ENCODE measurements at places on chromosomes 13 and 19.

- no peak for DNase-seq
Measured at GRCh38 chr13:32911506-32911905, 104.7 kb upstream of the KL start.

DNA sequence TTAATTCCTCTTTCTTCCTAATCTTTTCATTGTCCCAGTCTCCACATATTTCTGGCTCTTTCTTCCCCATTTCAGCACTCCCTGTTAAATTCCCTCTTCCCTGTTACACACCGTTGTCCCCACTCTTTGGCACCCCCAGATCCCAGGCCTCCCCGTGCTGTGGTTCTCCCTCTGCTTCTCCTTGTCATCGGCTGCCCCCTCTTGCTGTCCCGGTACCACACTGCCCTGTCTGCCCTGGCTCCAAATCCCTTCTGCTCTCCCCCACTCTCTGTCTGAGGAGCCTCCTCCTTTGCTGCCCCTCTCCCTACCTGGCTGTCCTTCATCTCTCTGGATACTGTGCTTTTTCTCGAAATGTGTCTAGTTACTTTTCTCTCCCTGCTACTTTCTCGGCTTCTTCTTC lies 983 bp downstream of the ZNF415 start:
- no peak for DNase-seq

- peak; percentile 56 for DNase-seq
Measured at GRCh38 chr13:100644371-100644770, 30.2 kb downstream of the TMTC4 start.

DNA sequence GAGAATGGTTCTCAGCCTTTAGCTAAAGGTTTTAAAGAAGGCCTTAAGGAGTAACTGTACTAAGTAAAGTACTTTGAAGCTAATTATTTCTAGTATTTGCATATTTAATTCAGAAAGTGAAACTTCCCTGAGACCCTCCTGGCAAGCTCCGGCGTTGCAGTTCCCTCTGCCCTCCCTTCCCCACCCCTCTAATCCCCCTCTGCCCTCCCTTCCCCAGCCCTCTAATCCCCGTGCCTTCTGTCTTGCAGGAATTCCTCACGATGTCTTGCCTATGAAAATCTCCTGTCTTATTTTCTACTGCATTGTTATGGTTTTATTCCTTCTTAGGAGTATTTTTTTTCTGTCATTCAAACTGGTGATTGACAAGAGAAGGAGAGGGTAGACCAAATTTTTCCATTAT lies 236.9 kb downstream of the COL4A1 start:
- no peak for DNase-seq

- no peak for DNase-seq
Measured at GRCh38 chr19:33622505-33622808, 704 bp downstream of the CHST8 start.

- DNase-seq, result no peak
Measured at GRCh38 chr19:50876456-50876855, 3.2 kb downstream of the KLK2 start.

DNA sequence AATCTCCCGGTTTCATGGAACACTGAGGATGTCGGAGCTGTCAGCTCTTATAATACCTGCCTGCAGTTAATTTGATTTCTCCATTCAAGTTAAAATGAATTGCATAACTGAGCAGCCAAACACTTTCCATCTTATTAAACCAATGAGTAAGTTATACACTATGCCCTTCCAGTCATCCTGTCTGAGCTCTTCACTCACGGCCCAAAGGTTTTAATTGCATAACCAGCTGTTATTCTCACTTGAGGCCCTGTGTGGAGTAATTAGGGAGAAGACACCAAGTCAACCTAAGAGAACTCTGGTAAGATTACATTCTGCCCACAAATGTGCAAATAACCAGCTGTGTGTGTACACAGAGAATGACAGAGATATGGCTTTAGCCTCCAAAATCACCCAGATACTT lies 303.5 kb downstream of the TBC1D4 start:
- no peak for DNase-seq

- no peak for DNase-seq
Measured at GRCh38 chr13:48412881-48413351, at the start of gene LPAR6. TSS of gene LPAR6 (minus strand) at chr13:48413113. CDS start at chr13:48412423, 690 bp downstream.

DNA sequence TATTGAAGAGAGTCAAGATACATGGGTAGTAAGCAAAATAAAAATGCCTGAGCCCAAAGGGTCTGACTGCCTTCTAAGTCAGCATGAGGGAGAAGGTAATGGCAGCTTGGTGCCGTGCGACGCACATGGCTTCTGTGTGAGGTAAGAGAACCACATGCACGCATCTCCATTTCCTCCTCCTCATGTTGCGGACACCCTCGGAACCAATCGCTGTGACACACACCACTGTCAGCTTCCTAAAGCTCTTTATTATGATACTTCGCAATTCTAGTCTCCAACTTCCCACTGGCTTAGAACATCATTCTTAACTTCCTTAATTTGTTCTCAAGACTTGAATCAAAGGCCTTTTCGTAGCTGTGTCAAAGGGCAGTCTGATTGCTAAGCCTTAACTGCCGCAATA lies 170.1 kb downstream of the OXGR1 start:
- no peak for DNase-seq

DNA sequence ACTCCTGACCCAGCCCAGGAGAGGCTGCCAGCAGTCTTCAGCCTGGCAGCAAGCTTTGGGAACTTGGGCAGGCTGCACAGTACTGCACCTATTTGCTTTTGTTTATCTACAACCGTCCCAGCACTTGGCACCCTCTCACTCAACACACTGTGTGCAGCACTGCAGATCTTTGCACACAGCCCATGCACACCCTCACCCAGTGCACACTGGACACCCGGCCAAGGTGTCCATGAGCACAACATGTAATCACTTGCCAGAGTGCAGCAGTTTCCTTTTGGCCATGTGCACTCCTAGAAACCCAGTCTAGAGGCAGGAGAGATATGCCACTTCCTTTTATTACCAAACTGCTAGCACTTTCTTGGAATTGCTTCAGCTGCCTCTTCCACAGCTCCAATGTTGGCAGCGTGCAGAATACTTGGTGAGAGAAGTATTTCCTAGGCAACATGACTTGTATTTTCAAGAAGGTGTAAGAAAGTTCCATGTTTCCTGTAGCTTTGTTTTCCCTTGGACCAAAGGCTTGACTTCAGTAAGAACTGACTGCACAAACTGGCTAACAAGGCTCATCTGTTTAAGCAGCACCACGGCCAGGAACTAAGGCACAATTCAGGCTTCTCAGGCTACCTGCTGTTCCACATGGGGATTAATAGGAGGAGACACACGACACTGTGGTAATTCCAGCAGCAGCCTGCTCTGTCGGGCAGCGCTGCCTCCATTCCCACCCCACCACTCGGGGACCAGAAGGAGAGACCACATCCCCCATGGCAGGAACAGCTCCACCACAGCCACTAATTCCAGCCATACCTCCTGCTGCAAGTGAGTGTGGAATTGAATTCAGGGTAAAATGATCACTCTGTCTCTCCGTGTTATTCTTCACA lies 15.3 kb downstream of the ATP7B start:
- DNase-seq, result no peak

DNA sequence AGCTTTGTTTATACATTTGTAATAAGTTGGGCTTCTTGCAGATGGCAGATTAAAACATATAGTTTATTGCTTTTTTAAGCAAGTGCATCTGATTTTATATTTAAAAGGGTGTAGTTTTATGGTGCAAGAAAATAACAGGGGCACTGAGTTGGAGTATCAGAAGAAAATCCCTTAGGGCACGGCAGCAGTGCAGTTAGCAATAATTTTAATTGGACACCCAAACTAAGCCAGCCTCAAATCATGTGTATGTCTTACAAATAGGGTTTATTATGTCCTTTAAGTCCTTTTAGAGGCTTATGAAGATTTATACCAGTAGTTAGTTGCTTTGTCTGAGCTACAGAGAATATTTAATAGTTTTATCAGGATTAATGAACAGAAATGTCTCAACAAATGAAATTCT lies 57.5 kb downstream of the GPC6 start:
- DNase-seq, result no peak

- no peak for DNase-seq
Measured at GRCh38 chr13:46315491-46316075, 71.5 kb downstream of the RUBCNL start.

DNA sequence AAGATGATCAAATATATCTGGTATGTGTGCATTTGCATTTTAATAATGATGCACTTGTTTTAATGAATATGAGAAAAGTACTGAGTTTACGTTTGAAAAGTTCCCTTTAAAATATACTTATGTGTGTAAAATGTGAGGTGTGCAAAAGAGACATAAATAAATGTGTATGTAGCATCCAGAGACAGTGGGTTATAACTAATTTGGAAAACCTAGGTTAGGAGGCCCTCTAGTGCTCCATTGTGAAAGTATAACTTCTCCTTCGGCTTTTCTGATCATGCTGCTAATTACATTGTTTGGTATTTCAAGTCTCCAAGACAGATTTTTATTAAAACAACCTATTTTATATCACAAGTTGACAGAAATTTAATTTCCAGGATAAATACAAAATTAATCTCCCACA lies 30.1 kb downstream of the SCEL start:
- no peak for DNase-seq

DNA sequence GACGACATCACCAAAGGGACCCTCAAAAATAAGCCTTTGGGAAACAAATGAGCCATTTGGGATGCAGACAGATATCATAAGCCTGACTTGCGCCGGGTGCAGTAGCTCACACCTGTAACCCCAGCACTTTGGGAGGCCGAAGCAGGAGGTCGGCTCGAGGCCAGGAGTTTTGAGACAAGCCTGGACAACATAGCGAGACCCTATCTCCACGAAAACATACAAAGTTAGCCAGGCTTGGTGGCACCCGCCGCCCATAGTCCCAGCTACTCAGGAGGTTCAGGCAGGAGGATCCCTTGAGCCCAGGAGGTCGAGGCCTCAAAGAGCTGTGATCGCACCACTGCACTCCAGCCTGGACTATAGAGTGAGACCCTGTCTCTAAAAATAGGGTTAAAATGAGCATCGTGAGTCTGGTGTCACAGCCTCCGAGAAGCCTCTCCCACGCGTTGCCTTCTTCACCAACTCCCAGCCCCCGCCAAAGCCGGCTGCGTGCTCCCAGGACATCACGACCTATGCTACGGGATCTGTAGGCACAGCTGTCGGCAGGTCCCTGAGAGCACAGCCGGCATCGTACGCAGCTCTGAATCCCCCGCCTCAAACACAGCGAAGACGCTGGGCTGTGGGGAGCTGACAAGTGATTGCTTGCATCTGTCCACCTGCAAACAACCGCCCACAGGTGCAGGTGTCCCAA lies 1.6 kb downstream of the REXO1 start:
- DNase-seq, result no peak

DNA sequence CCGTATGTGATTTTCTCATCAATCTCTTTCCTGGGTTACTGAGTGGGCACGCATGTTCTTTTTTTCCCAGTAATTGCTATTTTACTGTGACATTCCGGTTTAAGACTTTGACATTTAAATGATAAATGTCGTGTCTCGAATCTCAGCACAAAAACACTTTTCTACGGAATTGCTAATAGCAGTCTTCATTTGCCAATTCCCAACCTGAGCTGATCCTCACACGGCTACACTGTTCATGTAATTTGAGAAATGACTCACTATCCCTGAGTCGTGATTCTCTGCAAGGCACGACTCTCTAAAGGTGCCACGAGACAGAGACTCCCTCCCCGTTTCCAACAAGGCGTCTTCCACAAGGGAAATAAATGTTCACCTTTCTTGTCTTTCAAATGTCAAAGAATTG lies 88.7 kb upstream of the USP29 start:
- no peak for DNase-seq

DNA sequence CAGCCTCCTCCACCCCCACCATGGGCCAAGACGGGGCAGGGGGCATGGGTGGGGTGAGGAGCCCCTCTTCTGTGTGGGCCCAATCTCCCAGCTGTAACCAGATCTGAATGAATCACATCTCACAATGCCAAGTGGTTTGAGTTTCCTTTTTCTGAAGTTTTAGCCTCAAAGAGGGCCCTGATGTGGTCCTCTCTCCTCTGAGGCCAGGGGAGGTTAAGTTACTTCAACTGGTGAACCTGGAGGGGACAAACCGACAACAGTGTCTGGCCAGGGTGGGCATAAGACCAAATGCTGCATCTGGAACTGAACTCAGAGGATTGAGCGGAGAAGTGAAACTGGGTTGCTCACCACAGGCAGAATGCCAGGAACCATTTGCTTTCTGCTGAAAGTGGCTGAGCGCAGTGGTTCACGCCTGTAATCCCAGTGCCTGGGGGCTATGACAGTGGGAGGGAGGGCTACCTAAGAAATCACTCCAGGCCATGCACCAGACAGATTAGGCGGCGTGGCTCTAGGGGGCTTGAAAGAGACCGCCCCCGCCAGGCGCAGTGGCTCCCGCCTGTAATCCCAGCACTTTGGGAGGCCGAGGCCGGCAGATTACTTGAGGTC lies 15.4 kb upstream of the IRGC start:
- no peak for DNase-seq

DNA sequence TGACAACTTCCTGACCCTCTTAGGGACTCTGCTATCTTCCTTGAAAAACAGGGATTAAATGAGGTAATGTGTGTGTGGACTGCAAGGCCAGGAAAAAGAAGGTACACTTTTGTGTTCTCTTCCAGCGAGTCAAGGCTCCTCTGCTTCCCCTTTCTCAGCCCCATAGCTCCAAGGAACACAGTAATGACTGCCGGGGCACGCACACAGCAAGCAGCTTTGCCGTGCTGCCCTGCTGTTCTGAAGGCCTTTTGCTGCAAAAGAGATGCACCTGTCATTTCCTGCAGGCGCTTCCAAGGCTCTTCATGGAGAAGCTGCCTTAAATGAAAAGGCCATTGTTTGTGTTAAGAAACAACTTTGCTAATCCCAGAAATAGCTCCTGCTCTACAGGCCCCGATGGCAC lies 84.6 kb downstream of the CYSLTR2 start:
- no peak for DNase-seq

GRCh38 chr13:48068036-48068435 lies 26.9 kb downstream of the MED4 start:
- DNase-seq, result no peak

DNA sequence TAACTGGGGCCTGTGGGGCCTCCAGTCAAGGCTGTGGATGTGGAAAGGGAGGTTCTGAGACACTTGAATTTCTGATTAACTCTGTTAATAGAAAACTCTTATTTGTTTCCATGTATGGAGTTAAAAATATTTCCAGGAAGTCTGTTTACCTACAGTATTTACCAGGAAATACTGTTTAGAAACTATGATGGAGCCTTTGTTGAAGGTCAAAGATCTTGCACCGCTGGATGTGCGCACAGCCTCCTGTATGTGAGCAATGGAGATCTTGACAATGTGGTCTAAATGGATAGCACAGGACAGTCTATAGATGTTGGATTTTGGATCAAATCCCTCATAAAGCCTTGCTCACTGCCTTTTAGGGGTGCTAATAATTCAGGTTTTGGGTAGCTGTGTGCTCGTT lies 268.4 kb downstream of the DLEU7 start:
- DNase-seq, result no peak

GRCh38 chr13:73000027-73000674 lies 58.7 kb upstream of the KLF5 start:
- DNase-seq, result no peak

GRCh38 chr19:20289186-20289585 lies 122.2 kb downstream of the ZNF486 start:
- DNase-seq, result no peak
